ENCODE measurements at places on chromosomes 5 and 9.

GRCh38 chr5:131491749-131492148 lies 143.3 kb downstream of the RAPGEF6 start:
- DNase-seq: no peak

DNA sequence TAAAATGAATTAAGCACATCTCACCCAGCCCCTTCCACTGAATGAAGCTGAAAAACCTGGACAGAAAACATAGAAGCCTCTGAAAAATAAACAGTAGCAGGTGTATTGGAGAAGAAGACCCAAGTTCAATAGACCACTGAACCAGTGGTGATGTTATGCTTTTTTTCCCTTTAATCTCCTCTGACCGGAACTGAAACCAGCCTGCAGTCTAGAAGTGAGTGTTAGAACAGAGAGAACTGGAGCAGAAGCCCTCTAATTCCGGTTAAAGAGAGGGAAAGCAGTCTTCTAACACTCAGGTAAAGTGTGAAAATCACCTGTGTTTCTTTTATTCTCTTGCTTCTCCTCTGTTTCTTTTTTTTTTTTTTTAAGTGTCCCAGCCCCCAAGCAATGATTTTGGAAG lies 83.5 kb upstream of the CCL21 start:
- DNase-seq: no peak

DNA sequence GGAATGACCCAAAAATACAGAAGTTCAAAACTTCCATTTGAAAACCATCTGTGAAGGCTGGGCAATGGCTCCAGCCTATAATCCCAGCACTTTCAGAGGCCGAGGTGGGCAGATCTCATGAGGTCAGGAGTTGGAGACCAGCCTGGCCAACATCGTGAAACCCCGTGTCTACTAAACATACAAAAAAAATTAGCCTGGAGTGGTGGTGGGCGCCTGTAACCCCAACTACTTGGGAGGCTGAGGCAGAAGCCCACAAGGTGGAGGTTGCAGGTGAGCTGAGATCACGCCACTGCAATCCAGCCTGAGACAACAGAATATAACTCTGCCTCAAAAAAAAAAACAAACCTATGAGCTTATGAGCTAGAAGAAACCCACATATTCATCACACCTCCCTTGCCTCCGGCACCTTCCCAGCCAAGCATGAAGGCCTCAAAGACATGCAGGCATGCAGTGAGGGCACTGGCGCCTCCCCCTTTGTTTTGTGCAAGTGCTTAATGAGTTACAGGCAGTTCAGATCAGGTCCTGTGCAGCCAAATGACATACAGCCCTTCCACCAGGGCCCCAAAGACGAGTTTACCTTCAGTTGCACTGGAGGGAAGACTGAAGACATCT lies 9.9 kb downstream of the HNRNPH1 start:
- DNase-seq: no peak

GRCh38 chr9:128203024-128203706 lies at the start of gene DNM1:
TSS of gene DNM1 (plus strand) at chr9:128203379. CDS start at chr9:128203471, 92 bp downstream.
- DNase-seq: no peak

DNA sequence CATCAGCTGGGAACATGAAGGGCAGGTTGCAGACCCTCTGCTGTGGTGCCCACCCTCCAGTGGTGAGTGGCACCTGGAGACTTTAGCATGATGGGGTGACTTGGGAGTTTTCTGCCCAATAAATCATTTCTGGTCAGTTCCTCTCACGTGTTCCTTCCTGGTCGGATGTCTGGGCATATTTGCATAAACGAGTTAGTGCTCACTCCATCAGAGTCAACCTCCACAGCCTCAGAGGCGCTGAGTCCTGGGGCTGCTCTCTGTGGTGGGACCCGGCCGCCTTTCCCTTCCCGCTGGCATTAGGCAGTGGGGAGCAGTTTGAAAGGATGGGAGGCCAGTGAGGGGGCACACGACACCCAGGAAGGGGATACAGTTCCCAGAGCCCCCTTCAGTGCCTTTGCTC lies 114.0 kb upstream of the FCN2 start:
- DNase-seq: no peak

GRCh38 chr9:137949260-137949659 lies 71.7 kb downstream of the CACNA1B start:
- DNase-seq: no peak

GRCh38 chr9:126326228-126327005 lies at the start of gene MVB12B:
TSS of gene MVB12B (plus strand) at chr9:126326829. CDS start at chr9:126326930, 101 bp downstream.
- no peak for DNase-seq

GRCh38 chr5:154590093-154590724 lies 112.2 kb upstream of the HAND1 start:
- DNase-seq: no peak

- DNase-seq: no peak
These were observed 7.6 kb downstream of the SLC1A3 start for GRCh38 chr5:36613771-36614656.

Measured in GM12864 (cell line).